ENCODE measurements at places on chromosomes 2 and 18. TPM values are rescaled to one million over a fixed set of nuclear protein-coding genes. Genes with fewer than 3 reads are reported as not detected.

Gene RNU2-63P
- 22.6 TPM for total RNA-seq

Gene ZC3H6
- total RNA-seq = 9.2 TPM

Gene MROH2A
- not detected for total RNA-seq

Gene SCYGR2
- total RNA-seq = not detected

Gene DOCK10
- 205 TPM for total RNA-seq

Gene GPR45
- not detected for total RNA-seq

Gene RFTN2
- not detected for total RNA-seq

Gene GPR39
- not detected for total RNA-seq

Gene MGAT4A
- total RNA-seq = 69.5 TPM

Gene GKN1
- total RNA-seq = not detected

Gene CRYBA2
- total RNA-seq = not detected

Gene KIF5C
- 12.5 TPM for total RNA-seq
